ENCODE measurements at places on chromosomes 16 and 17. TPM values are rescaled to one million over a fixed set of nuclear protein-coding genes. Genes with fewer than 3 reads are reported as not detected.
A peak's percentile ranks its signal among the peaks of the same experiment; 100 is the strongest.

- peak; percentile 72 for DNase-seq
Measured at GRCh38 chr16:972316-973002, 1.7 kb upstream of the LMF1 start.

GRCh38 chr17:61404663-61404912 lies 4.9 kb downstream of the TBX2 start:
- no peak for DNase-seq

CDH16 gene
- 2.7 TPM for polyA plus RNA-seq

DNA sequence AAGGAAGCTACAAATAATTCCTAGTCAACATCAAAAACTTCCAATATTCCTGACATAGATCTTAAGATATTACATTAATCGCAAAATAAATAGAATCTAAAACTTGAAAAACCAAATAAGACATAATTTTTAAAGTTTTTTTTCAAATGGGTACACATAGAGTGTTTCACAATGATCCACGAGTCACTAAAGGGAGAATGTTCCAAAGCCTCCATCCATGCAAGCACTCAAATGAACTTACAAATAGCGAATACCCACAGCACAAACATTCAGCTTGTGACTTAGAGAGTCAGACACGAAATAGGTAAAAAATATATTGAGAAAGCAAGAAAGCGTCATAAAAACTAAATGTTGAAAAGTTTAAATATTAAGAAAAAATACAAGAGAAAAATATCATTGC lies 65.7 kb downstream of the CEP112 start:
- no peak for DNase-seq

DNA sequence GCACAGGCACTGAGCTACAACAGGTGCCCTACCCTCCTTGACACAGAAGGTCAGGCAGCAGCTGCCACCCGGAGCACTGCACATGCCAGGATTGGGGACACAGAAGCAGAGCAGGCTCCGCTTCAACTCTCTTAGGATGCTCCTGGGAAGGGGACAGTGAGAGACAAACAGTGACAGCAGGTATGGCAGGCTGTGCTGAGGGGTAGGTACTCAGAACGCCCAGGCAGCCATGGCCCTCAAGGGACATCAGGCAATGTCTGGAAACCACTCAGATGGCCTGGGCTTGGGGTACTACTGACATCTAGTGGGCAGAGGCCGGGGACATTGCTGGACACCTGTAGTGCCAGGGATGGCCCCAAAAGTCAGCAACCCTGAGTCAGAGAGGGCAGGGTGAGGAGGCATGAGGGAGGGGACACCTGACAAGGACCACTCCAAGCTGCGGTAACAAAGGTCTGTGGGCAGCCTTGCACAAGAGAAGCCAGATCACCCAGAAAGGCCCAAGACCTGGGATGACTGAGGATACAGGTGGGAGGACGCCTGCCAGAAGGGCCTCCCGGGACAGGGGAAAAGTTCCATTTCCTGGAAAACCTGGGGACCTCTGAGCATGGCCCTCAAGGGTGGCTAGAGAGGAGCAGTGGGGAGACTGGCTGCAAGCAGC lies 21.2 kb downstream of the PEMT start:
- DNase-seq: peak; percentile 76

DNA sequence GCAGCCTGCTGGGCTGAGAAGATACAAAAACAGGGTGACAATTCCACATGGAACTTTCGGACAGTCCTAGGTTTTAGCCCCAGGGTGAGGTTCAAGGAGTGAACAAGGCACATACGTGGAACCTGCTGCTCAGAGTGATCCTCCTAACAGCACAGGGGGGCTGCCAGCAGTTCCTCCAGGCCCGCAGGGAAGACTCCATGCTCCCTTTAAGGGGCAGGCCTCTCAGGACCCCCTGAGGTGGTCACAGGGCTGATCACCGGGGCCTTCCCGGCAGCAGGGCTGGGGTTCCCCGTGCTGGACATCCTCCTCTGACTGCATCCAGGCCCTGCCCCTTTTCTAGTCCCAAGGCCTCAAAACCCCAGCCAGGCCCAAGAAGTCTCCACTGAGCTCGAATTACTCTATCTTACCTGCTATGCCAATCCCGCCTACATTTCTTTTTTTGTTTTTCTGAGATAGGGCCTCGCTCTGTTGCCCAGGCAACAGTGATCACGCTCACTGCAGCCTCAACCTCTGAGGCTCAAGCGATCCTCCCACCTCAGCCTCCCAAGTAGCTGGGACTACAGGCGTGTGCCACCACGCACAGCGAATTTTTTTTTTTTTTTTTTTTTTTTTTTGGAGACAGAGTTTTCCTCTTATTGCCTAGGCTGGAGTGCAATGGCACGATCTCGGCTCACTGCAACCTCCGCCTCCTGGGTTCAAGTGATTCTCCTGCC lies 10.4 kb downstream of the CANT1 start:
- DNase-seq: peak; percentile 16
